ENCODE measurements at places on chromosomes 5 and 9. TPM values are rescaled to one million over a fixed set of nuclear protein-coding genes. Genes with fewer than 3 reads are reported as not detected.
A peak's percentile ranks its signal among the peaks of the same experiment; 100 is the strongest.

Gene PCDHA1
- not detected for total RNA-seq

- DNase-seq, result no peak
Observed at GRCh38 chr5:64451551-64451950, 54.3 kb upstream of the RGS7BP start.

GRCh38 chr5:20286512-20286911 is 298.5 kb upstream of the CDH18 start:
- no peak for DNase-seq

DNA sequence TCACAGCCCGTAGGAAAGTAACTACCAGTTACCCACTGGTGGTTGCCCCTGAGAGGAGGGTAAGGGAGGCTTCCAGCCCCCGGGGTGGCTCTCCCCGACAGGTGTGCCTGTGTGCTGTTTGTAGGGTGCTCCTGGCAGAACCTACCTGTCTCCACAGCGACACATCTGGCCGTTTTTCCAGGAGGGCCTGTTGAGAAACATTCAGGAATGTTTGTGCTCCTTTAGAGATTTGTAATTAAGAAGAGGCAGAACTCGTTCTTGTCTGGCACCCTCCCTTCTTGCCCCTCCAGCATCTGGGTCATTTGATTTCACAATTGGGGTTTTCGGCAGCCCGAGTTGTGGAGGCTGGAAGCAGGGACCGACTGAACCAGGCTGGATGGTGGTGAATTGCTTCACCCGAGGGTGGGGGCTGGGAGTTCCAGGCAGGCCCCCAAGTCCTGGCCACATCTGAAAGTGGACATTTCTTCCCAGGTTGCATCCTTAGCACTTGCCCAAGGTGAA is 74.2 kb downstream of the WWC1 start:
- DNase-seq, result peak; percentile 56

GRCh38 chr5:161783297-161783696 is 64.6 kb upstream of the GABRA1 start:
- DNase-seq, result no peak

DNA sequence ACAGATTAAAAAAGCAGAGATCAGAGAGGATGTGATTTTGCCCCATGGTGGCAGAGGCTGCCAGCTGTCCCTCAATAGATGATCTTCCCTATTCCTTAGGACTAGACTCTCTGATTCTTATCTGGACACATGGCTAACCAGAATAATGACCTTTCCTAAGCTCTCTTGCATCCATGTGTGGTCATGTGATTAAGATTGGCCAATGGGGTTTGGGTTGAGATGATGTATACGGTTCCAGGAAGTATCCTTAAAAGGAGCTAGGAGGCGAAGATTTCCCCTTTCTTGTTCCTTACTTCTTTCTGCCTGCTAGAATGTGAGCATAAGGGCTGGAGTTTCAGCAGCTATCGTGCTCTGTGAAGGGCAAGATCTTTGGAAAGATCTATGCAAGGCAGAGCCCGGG is 39.8 kb downstream of the FOXI1 start:
- DNase-seq, result no peak

GRCh38 chr9:35579130-35579529 is 25.9 kb upstream of the TESK1 start:
- no peak for DNase-seq

GRCh38 chr5:5062525-5063302 is 77.4 kb upstream of the ADAMTS16 start:
- DNase-seq, result no peak

- DNase-seq, result no peak
Observed at GRCh38 chr9:87610200-87611155, 112.8 kb downstream of the DAPK1 start.

- no peak for DNase-seq
Observed at GRCh38 chr9:84173961-84174360, 166.6 kb downstream of the SLC28A3 start.

- DNase-seq, result no peak
Observed at GRCh38 chr5:131265311-131265803, 1.5 kb downstream of the CDC42SE2 start.

- DNase-seq, result no peak
Observed at GRCh38 chr5:61329550-61330128, 2.4 kb upstream of the ZSWIM6 start.

- no peak for DNase-seq
Observed at GRCh38 chr5:33594006-33594405, 153.2 kb downstream of the TARS1 start.

DNA sequence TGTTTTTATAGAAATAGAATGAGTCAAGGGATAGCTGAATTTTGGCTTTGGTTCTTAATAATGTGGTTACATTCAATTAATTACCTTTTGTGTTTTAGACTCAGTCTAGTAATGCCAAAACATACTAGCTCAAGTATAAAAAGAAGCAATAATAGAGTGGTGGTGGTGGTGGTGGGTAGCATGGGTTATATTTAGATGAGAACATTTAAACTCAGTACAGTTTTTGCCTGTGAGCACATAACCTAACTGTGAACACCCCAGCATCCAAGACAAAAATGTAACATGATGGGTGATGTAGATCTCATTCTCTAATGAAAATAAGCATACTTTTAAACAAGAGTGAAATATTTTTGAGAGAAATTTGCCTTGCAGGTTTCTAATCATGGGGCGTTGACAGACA is 14.2 kb downstream of the CPEB4 start:
- DNase-seq, result no peak

GRCh38 chr9:98774746-98775145 is 21.6 kb downstream of the ANKS6 start:
- DNase-seq, result no peak
